Left ventricle myocardium superior (tissue), 1 donor: ENCODE measurements at places on chromosomes 2 and 18.

GRCh38 chr2:41736105-41736567 is 311.7 kb upstream of the PKDCC start:
- DNase-seq, result no peak

- no peak for DNase-seq
These were observed 91.7 kb upstream of the RAB6C start for GRCh38 chr2:129887688-129888266.

DNA sequence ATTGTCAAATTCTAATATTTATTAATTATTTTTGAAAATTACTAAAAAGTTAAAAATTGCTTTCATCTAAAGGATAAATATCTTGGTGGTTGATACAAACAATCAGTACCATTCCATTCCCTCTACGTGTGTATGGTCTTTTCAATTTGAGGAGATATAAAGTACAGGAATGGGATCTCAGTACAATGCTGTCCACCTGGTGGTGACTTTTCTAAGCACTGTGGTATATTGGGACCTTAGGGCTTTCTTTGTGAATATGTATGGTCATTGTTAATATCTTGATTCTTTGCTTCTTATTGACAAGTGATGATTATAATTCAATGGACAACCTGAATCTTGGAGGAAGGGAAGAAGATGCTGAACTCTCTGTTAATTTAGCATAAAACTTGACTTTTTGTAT is 83.1 kb downstream of the NBEAL1 start:
- DNase-seq, result no peak

- no peak for DNase-seq
These were observed 140.7 kb downstream of the LDLRAD4 start for GRCh38 chr18:13359210-13359609.

DNA sequence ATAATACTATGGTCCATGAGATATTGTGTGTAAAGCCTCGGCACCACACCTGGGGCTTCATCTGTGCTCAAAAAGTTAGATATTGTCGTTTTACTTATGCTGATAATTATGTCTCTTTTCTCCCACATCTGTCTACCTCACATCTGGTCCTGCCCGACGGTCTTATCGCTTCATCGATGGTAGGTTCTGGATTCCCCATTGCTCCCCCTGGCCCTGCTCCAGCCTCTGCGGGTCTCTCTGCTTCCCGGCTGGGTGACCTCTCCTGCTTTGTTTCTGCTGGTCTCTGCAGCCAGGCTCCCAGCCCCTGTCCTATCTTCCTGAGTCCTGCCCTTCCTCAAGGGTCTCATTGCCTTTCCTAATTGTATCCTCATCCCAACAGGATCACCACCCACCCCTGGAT is 294.2 kb downstream of the NDUFA10 start:
- DNase-seq, result no peak

GRCh38 chr2:26295511-26295910 is 50.4 kb upstream of the SELENOI start:
- no peak for DNase-seq

DNA sequence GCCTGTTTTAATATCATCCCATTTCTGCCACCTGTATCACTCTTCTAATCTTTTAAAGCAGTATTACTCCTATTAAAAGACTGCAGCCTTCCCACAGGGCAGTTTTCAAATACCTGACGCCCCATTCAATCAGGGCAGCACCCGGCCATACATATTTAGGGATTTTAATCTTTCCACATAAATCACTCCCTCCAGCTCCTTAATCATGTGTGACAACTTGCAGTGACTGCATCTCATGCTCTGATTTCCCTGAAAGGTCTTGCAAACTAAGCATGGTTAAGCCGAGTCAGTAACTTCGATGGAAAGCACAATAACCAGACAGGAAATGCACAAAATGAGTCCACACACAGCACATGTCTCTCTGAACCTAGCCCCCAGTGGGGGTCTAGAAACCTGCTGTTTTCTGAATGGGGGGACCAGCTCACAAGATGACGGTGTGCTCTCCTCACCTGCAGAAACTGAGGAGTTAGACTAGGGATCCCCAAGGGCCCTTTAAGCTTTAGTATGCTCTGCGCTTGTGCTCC is 116.9 kb upstream of the CREB1 start:
- DNase-seq, result no peak

GRCh38 chr2:10097352-10098148 is 17.3 kb upstream of the CYS1 start:
- DNase-seq, result peak; percentile 79

DNA sequence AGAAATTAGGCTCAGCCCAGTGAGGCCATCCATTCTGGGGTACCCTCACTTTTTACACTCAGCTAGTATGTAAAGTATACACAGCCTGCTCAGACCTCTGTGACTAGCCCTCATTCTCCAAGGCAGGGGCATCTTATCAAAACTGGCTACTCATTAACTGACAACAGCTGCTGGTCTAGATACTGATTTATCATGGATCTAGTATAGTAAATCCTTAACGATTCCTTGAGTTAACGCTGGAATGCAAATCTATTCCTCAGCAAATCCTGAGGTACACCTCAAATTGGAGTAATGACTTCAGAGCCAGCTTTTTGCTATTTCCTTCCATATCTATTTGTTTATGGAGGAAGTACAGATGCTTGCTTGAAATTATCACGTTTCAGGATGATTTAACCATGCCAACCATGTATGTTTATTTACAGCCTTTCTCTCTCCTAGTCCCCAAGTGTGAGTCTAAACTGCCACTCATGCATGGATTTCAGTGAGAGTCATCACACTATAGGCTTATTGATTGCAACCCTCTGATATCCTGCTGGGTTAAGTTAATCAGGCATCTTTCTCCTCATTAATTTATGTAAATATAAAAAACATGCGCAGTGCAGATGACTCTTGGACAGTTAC is 70.2 kb upstream of the DOK6 start:
- no peak for DNase-seq

DNA sequence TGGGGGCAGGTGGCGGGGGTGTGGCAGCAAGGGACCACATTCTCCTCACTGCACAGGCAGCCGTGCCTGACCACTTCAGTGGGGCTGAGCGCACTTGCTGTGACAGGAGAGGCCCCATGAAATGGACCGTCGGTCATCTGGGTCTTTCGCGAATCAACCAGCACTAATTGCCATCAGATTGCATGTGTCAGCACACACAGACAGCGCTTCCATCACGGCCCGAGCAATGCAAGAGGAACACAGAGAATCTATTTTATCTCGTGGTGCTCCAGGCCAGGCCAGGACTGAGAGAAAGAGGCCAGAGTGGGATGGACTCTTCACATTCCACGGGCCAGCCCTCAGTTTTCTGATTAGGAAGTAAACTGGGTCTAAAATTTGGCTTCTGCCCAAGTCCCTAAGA is 87.0 kb downstream of the EIPR1 start:
- peak; percentile 8 for DNase-seq

- DNase-seq, result no peak
These were observed 83.5 kb downstream of the POLE4 start for GRCh38 chr2:75041731-75042600.

DNA sequence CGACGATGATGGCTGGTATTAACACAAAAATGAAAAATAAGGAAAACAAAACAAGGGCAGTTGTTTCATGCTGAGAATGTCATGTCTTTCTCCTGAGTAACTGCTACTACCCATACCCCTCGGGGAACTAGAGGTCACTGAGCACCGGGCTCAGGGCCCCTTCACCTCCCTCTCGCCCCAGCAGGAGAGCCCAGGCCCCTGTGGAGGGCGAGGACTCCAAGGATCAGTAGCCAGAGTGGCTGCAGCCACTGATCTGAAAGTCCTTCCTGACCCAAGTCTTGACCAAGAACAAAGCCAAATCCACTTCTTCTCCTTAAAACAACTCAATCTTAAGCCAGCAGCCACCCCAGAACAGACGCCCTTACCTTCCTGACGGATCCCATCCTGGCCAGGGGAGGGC is 25.5 kb downstream of the ST8SIA5 start:
- DNase-seq, result no peak

DNA sequence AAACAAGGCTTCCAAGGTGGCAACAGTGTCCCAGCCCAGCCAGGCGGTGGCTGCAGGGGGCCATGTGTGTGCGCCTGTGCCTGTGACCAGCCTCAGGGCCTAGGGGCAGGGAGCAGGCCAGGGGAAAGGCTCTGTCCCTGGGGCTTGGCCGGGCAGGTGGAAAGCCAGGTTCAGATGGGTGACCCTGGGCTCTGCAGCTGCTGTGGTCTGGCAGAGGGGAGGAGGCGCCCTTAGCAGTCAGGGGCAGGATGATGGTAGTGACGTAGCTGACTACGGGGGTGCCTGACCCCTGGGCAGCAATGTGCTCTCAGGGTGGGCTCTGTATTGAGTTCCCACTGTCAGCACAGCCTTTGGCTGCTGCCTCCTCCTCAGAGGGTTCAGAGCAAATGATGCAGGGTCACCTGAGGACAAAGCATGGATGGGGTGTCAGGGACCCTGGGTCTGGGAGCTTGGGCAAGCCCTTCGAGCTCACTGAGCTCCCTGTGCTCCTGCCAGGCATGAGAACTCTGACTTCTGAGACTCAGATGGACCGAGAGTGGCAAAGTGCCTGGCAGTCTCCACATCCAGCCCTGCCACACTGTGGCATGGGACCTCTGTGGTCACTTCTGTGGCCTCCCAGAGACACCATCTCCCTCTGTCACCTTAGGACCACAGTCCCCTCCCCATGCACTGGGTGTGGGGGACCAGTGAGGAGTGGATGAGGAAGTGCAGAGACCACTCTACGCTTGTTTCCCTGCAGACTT is 56.6 kb upstream of the ALPP start:
- no peak for DNase-seq

DNA sequence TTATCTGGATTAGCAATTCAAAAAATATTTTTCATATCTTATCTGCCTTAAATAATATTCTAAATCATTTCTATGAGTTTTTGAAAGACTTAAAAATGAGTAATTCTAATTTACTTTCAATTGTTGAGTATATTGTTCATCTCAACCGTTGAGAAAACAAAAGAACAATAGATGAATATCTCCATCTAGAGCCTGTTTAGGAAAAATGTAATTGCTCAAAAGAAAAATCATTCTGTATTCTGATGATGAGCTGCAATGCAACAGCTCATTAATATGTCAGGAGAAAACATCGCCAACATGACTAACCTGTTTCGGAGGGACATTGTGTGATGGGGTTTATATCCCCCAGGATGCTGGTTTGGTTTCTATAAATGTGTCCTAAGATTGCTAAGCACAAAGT is 417.6 kb downstream of the SUCLG1 start:
- DNase-seq, result no peak

DNA sequence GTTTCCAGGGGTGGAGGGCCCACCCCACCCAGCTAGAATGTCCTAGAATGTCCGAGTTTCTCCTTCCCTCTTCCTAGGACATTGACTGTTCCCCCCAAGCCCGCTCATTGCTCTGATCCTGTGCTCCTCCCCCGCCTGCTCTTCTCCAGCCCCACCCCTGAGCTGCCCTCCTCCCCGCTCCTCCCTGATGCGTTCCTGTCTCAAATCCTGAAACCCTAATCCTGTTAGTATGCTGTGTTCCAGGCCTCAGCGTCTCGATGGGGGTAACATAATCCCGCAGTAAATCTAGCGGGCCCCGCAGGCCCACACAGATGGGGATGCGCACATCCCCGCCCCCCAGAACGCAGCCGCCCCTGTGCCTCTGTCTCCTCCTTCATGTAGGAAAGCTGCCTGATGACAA is 51.3 kb downstream of the NRP2 start:
- no peak for DNase-seq

DNA sequence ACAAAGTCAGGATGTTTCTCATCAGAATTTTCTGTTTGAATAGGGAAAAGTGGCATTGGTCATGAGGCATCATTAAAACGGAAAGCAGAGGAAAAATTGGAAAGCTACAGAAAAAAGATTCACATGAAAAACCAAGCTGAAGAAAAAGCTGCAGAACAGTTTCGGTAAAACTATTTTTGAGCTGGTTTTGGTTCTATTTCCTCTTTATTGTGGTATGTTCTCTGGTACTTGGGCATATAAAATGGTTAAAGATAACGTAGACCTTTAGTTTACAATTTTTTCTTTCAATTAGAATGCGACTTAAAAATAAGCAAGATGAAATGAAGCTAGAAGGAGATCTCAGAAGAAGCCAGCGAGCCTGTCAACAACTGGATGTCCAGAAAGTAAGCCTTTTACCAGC is 7.6 kb downstream of the GPATCH11 start:
- DNase-seq, result no peak

GRCh38 chr2:33929467-33929866 is 330.4 kb upstream of the FAM98A start:
- DNase-seq, result no peak

GRCh38 chr2:6211236-6211635 is 519.1 kb downstream of the SOX11 start:
- DNase-seq, result no peak

DNA sequence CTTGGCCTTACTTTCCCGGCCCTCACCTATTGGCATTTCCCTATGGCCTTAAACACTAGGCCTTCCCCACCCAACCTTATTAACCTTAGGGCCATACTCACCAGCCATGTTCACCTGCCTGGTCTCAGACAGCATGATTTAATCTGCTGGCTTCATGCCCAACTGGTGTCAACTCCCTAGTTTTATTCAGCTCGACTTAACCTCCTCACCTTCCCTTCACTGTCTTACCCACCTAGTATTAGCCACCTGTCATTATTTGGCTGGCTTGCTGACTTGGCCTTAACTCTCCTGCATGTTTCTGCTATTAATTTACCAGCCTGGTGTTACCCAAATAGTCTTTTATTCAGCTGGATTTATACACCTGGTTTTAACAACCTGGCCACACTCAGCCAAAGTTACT is 136.0 kb upstream of the ZSWIM2 start:
- DNase-seq, result no peak

GRCh38 chr2:212766921-212767320 is 228.3 kb upstream of the ERBB4 start:
- no peak for DNase-seq

DNA sequence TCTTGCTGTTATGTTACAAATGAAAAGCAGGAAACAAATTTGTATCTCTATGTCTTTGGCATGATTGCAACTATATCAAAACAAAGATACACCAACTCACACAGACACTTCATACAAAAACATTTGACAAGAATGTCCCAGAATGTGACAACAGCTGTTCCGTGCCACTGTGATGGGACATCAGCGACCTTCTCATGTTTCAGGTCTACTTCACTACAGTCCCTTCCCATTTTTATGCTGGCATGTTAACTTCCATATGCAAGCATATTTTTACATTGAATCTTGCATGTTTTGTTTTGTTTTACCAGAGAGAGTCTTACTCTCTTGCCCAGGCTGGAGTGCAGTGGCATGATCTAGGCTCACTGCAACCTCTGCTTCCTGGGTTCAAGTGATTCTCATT is 71.2 kb downstream of the STK25 start:
- no peak for DNase-seq

- DNase-seq, result no peak
These were observed 2.8 kb upstream of the LRRFIP1 start for GRCh38 chr2:237624565-237624964.

GRCh38 chr2:52500561-52500960 is 1267.0 kb upstream of the CHAC2 start:
- no peak for DNase-seq

GRCh38 chr2:212752730-212753351 is 214.2 kb upstream of the ERBB4 start:
- no peak for DNase-seq

- no peak for DNase-seq
These were observed 340.5 kb upstream of the KYNU start for GRCh38 chr2:142536966-142537365.
